ENCODE measurements at places on chromosomes 16 and 17. TPM values are rescaled to one million over a fixed set of nuclear protein-coding genes. Genes with fewer than 3 reads are reported as not detected.

C17orf107 gene
- total RNA-seq: 1.3 TPM

WFDC1 gene
- total RNA-seq: not detected

MEOX1 gene
- total RNA-seq: 1.8 TPM

GRCh38 chr17:42337442-42337841 is 49.1 kb downstream of the STAT5A start:
- DNase-seq: peak; percentile 77
- peaks cover 60% of the 10 kb centered on the region for H3K4me1 ChIP-seq
- H3K27ac ChIP-seq: peak overlapping the region; percentile 90

GRCh38 chr17:76119409-76120371 is 16.1 kb upstream of the EXOC7 start:
- H3K36me3 ChIP-seq: no peaks in the 10 kb centered on the region
- H3K4me1 ChIP-seq: peaks cover 6% of the 10 kb centered on the region
- no peaks in the 10 kb centered on the region for H3K27me3 ChIP-seq

- H3K36me3 ChIP-seq: peaks cover 45% of the 10 kb centered on the region
- peaks cover 14% of the 10 kb centered on the region for H3K4me1 ChIP-seq
- H3K4me3 ChIP-seq: no peak overlapping the region
- H3K27ac ChIP-seq: no peak overlapping the region
Observed at GRCh38 chr16:30187971-30188561, 4.7 kb downstream of the CORO1A start.

DNA sequence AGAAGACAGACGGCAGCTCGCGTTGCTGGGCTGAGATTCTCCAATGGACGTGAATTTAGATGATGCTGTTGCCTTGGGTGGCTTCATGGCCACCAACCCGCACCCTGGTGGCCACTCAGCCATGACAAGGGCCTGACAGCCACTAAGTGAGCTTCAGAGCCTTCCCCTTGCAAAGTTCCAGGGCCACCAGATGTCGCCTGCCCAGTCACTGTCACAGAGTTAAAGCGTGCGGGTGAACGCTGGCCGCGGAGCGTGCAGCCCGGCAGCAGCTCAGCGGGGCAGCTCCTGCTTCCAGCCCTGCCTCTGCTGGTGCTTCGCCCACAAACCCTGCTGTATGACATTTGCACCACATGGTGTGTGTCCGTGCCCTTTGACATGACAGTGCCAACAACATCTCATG is 13.3 kb upstream of the KREMEN2 start:
- peaks cover 2% of the 10 kb centered on the region for H3K27me3 ChIP-seq
- H3K4me1 ChIP-seq: no peaks in the 10 kb centered on the region
- no peak overlapping the region for H3K4me3 ChIP-seq
- H3K36me3 ChIP-seq: no peaks in the 10 kb centered on the region

- H3K27me3 ChIP-seq: peaks cover 93% of the 10 kb centered on the region
- no peaks in the 10 kb centered on the region for H3K36me3 ChIP-seq
- H3K4me3 ChIP-seq: no peak overlapping the region
Observed at GRCh38 chr17:48641541-48642058, 15.4 kb upstream of the HOXB9 start.

All from activated T-helper 2 cell treated with anti-CD3 and anti-CD28 coated beads, Interferon-gamma antibody, Interleukin-2, Interleukin-4, amounts not matched to agents 10 μg/mL and 5 μg/mL and 100 μg/mL, durations not matched to agents 14 hours and 24 hours and 36 hours (primary cell).